ENCODE measurements at places on chromosomes 2 and 18.

DNA sequence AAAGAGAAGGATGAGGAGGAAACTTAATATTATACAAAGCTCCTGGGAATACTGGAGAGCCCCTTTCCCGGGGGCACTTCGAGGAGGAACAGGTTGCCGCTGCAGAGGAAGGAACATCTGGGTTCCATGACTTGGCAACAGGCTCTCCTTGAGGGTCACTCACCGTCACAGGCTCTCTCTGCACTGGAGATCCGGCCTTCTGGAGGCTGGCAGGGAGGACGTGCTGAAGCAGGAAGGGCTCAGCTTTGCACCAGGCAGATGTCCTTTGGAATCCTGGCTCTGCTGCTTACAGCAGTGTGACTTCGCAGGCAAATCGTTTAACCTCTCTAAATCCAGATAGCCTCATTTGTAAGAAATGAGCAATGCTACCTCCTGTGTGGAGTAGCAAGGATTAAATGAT is 2.9 kb upstream of the DPYSL5 start:
- no peak for DNase-seq

- no peak for DNase-seq
Observed at GRCh38 chr2:43080571-43081021, 145.8 kb downstream of the ZFP36L2 start.

GRCh38 chr2:43305012-43305411 is 78.6 kb upstream of the ZFP36L2 start:
- DNase-seq, result no peak

DNA sequence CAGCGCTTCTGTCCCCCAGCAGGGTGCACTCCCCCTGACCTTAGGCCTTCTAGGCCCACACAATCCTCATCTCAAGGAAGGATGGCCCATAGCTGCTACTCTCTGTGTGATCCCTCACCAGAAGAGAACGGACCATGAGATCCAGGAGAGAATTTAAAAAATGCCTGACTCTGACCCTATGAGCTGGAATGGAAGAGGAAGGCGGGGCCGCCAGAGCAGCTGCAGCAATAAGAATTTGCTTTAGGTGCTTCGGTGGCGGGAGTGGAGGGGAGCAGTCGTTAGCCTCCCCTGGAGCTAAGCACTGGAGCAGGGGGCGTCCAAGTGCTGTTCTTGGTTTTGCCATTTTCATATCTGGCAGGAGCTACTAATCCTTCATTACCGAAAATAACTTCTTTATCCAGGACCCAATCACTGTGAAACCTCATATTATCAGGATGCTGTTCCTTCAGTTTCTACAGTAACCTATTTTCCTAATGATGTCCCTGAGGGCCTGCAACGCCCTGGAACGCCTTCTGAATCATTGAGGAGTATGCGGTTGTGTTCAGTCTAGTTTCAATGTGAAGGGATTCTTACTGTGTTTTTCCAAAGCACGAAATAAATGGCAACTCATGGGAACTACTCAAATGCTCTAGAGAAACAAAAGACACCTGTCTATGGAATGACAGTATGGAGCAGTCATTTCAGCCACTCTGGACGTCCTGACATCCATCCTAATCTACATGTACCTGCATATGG is 105.1 kb upstream of the SIX2 start:
- no peak for DNase-seq

DNA sequence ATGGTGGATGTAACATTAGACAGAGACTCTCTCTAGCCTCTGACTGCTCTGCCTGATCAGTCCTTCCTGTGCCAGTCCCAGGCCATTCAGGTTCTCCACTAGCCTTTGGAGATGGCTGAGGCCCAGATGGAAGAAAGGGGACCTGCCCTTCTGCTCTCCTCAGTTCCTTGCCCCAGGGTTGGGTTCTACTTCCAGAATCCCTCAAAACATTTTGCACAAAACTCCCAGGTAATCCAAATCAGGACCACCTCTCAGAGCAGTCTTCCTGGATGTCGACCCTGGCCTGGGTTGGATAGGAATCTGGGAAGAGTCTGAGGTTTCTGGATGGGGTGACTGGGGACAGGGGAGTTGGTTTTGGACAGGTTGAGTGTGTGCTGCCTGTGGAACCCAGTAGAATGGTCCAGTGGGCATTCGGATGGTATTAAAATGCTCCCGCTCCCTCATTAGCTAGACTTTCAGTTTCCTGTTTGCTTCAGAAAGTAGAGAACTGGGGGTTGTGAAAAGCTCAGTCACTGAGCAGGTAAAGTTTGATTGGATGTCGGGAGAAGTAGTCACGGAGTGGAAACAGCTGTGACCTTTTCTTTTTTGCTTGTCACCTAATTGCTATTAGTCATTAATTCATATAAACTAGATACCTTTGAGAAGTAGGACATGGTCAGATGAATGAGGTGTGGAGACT is 37.9 kb downstream of the DPYSL5 start:
- no peak for DNase-seq

DNA sequence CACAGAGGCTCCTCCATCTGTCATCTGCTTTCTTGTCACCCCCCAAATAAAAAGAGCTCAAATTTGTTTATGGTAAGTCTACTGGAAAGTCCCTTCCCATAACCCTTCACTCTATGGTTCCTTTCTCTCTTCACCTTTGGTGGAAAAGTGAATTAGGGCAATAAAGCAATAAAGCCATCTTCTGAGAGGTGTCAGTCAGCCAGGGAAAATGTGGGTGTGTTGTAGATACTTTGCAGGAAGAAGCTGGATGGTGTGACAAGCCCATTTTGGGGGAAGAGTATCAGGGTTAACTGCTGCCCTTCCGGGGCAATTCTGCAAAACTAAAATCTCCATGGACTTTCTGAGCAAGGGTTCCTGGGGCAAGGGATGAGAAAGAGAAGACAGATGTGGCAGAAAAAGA is 197.9 kb downstream of the SH3BP4 start:
- DNase-seq, result no peak

- DNase-seq, result no peak
Observed at GRCh38 chr2:216306868-216307267, 65.4 kb downstream of the MARCHF4 start.
